ENCODE measurements at places on chromosomes 4 and X. TPM values are rescaled to one million over a fixed set of nuclear protein-coding genes. Genes with fewer than 3 reads are reported as not detected.

DNA sequence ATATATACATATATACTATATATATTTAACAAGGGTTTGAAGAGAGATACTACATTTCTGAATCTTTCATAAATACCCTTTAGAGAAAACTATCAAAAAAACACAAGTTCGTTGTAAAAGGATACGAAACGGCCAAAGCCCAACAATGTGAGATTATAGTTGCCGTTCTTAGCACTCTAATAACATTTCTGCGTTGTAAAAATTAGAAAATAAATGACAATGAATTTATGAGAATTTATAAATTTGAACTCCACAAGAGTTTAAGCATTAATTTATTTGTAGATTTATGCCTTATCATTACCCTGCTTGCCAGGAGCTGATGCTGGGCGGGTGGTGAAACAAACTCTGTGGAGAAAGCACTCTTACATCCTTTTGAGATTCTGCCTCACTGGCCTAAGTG is 1.1 kb downstream of the WDR17 start:
- DNase-seq, result no peak

- no peak for DNase-seq
Measured at GRCh38 chr4:145796346-145796745, 116.4 kb downstream of the C4orf51 start.

DNA sequence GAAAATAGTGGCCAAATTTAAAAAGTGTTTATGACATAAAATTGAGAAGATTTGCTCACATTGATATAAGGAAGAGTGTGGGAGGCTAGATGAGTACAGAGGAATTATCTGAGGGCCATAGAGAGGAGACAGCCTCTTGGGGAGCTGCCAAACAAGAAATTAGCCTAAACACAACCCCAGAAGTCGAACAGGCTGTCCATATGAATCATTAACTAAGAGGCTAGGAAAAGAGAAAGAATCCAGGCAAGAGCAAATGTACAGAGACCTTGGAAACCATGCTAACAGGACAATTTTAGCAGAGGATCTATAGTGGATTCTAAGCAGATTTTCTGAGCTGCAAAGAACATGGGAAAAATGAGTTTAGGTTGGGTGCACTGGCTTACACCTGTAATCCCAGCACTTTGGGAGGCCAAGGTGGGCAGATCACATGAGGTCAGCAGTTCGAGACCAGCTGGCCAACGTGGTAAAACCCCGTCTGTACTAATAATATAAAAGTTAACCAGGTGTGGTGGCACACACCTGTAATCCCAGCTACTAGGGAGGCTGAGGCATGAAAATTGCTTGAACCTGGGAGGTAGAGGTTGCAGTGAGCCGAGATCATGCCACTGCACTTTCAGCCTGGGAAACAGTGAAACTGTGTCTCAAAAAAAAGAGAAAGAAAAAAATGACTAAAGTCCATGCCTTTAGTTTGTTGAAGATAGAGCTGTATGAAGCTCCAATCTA is 76.1 kb downstream of the NWD2 start:
- DNase-seq, result no peak

DNA sequence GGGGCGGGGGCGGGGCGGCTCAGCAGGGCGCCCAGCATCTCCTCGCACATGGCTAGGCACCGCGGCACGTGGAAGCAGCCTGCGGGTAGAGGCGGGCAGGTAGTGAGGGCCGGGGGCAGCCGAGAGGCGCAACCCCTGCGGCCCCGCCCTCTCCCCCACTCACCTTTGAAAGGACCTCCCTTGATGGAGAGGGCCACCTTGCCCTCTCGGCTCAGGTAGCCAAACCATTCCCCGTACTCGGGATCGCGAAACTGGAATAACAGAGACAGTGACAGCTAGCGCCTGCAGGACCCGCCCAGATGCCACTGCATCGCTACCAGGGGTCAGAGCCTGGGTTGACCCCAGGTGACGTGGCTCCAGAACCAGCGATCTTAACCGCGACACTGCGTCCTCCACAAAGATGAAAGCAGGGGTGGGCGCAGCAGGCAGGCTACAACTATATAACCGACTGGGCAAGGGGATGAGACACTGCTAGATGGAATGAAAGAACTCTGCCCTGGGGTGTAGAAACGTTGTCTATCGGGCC is 552 bp upstream of the NAA10 start:
- DNase-seq, result no peak

DNA sequence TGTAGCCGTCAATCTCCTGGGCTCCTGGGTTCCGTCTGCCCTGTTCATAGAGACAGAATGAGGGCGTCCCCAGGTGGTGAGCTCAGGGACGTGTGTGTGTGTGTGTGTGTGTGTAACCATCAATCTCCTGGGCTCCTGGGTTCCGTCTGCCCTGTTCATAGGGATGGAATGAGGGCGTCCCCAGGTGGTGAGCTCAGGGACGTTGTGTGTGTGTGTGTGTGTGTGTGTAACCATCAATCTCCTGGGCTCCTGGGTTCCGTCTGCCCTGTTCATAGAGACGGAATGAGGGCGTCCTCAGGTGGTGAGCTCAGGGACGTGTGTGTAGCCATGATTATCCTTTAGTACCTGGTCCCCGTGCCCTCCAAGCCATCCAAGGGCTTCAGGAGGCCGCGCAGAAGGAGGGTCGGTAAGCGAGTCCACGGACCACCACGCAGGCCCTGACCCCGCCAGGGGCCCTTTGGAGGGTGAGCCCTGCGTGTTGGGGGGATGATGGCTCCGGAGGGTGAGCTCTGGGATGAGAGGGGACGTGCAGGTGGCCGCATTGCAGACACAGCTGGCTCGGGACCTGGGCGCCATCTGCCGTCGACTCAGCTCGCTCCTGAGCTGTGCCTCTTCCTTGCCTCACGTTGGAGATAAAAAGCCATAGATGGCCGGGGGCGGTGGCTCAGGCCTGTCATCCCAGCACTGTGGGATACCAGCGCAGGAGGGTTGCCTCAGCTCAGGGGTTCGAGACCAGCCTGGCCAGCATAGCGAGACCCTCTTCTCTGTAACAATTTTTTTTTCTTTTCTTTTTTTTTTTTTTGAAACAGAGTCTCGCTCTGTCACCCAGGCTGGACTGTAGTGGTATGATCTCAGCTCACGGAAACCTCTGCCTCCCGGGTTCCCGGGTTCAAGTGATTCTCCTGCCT is 5.4 kb upstream of the GTPBP6 start:
- no peak for DNase-seq

- DNase-seq, result no peak
Measured at GRCh38 chr4:83440148-83440814, 15.3 kb downstream of the HELQ start.

GRCh38 chr4:54941994-54942552 is 183.3 kb downstream of the KDR start:
- no peak for DNase-seq

- no peak for DNase-seq
Measured at GRCh38 chr4:150173432-150173861, 95.2 kb downstream of the DCLK2 start.

DNA sequence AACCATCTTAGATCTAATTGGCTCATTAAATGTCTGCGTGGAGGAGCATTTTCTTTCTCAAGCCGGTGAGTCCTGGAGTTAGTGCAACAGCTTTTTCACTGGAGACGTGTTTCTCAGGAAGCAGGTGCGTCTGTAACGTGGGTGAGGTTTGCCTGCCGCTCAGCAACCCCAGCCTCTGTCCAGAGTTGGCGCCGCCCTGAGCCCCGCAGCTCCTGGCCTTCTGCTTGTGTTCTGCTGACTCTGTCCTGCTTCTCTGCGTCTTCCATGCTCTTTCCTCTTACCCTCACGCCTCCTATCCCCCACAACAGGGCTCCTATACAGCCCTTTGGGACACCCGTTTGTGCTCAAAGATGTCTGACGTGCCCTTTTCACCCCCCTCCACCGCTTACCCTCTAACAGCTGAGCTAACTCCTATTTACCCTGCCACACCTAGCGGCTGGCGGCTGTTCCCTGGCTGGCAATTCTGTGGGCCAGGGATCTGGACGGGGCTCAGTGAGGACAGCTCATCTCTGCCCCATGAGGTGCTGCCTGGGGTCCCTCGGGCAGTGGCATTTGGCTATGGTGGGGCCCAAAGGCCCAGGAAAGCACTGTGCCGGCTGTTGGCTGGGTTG is 18.8 kb downstream of the DOK7 start:
- DNase-seq, result no peak

DNA sequence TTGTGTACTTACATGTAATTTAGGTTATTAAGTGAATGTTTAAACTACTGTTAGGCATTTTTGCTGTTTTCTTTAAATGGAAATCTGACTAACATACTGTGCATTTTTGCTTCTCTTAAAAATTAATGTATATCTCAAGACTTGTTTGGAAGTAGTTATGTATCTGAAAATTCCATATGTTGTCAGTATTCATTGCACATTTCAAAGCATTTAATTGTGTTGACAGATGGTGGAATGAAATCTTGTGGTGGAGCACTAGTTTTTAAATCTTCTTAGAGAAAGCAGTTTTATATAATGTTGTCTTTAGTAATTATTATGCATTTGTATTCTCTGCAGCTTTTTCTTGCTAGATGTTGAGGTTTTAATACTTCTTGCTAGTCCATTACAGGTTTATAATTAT is 71.5 kb upstream of the MSANTD1 start:
- no peak for DNase-seq

- no peak for DNase-seq
Measured at GRCh38 chr4:153420361-153420760, 45.8 kb upstream of the TMEM131L start.

DNA sequence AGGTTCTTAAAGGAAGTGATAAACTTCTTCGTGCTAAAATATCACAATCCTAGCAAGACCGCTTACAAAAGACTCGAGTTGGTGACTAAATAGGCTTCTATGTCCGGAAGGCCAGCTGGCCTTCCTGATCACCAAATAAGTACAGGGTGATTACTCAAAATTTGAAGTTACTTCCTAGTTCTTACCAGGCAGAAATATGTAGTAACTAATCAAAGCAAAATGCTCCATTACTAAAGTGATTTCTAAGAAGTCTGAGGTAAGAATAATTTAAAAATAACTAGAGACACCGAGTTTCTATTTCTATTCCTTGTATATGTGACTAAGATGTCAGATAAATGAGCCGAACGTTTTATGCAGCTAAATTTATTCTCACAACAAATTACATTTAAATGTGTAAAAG is 62.2 kb downstream of the NSUN7 start:
- DNase-seq, result no peak

GRCh38 chrX:112571388-112571787 is 108.3 kb downstream of the LHFPL1 start:
- DNase-seq, result no peak

DNA sequence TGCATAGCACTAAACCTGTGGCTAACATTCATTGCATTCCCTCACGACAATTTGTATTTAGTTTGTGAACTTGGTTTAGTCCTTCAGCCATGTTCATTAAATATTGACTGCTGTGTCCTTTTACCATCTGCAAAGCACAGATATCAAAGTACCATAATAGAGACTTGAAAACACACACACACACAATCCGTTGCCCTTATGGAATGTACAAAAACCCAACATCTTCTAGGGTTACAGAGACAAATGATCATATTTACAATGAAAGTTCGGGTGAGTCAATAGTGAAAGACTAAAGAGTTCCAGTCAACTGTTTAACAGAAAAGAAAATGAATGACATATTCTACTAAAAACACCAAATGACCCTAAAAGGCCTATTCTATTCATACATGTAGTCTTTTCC is 50.8 kb upstream of the TXK start:
- no peak for DNase-seq

The GABRB1 gene
- polyA plus RNA-seq, result 0.16 TPM

The RAB9B gene
- polyA plus RNA-seq, result 0.49 TPM

The ARX gene
- polyA plus RNA-seq, result 2.1 TPM

The HPGDS gene
- polyA plus RNA-seq, result 0.52 TPM

The POF1B gene
- 3.5 TPM for polyA plus RNA-seq

The PHF8 gene
- 11.1 TPM for polyA plus RNA-seq

The EIF1AX gene
- 12.4 TPM for polyA plus RNA-seq

All from pancreas (tissue), 10 donors.